CD4-positive, alpha-beta memory T cell (primary cell): ENCODE measurements at places on chromosomes 16 and 17. TPM values are rescaled to one million over a fixed set of nuclear protein-coding genes. Genes with fewer than 3 reads are reported as not detected.

- DNase-seq: no peak
Observed at GRCh38 chr16:72937916-72938794, 109.8 kb downstream of the ZFHX3 start.

- no peak for DNase-seq
Observed at GRCh38 chr16:74756203-74756602, 18.4 kb downstream of the FA2H start.

- no peak for DNase-seq
Observed at GRCh38 chr16:49636608-49637007, 219.3 kb downstream of the ZNF423 start.

The ABCC12 gene
- total RNA-seq: not detected

The KRTAP2-2 gene
- total RNA-seq: not detected
